ENCODE measurements at places on chromosomes 16 and 17.

DNA sequence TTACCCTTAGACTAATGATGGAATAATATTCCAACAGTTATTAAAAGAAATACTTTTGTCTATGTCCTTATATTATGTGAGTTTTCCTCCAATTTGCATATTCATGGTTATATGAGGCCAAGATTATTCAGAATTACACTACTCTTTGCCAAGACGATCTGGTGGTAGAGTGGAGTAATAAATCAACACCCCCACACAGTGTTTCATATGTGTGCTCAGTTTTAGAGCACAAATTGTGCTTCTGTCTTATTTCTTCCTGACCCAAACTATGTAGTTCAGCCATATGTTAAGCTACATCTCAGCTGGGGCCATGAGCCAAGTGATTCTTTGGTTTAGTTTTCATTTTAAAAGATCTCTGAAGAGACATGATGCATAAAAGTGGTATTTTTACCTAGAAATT lies 26.9 kb upstream of the PPM1E start:
- no peak for DNase-seq

DNA sequence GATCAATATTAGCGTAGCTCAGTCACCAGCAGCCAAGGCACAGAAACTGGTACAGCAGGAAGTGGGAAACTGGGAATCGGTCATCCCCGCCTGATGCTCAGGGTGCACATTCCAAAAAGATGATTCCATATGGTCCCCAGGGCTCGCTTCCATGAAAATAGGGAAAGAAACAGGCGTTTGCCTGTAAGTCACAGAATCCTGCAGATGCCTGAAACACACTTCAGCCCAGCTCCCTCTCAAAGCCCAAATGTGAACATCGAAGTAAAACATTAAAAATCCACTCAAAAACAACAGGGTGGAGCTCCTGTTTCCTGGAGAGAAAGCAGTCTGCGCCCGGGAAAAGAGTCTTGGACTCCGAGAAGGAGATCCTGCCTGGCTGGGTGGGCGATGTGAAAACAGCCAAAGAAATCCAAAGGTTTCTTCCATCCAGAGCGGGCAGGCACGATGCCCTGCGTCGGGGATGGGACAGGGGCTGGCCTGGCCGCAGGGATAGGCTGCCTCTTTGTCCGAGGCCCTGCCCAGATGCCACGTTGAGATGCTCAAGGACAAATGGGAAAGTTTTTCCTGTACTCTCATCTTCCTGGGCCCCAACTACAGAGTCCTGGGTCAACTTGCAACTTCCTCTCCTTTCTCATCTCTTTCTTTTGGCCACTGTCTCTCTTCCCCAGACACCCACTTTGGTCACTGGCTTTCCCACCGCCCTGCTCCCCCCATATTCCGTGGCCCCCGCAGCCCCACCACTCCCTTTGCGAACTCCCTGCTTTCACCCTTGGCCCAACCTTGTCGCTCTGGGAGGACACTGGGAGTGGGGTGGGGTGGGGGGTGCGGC lies 743 bp downstream of the WIPI1 start:
- no peak for DNase-seq

DNA sequence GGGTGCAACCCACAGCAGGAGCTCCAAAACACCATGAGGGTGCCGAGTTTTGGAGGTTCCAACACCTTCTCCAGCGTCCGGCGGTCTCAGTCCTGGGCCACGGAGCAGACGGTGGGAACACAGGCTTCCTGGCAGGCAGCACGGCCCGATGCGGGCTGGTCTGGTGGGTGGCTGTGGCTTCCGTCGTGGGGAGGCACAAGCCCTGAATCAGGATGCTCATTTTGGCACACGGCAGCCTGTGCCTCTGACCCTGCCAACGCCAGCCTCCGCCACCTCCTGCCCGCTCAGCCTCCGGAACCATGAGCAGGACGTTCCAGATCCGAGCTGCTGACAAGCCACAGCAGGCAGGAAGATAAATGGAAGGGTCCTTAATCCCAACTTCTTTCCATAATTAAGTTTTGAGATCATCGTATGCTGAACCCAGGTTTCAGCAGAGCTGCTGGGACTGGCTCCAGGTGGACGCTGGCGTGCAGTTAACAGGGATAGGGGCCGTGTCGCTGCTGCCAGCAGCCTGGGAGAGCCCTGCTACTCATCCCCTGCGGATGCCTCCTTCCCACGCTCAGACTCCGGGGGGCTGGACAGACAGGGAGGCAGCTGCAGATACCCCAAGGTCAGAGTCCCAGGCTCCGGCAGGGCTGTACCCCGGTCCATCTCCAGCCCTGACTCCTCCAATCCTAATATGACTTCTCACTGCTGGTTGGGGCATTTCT lies 136.6 kb downstream of the ENGASE start:
- DNase-seq = no peak

DNA sequence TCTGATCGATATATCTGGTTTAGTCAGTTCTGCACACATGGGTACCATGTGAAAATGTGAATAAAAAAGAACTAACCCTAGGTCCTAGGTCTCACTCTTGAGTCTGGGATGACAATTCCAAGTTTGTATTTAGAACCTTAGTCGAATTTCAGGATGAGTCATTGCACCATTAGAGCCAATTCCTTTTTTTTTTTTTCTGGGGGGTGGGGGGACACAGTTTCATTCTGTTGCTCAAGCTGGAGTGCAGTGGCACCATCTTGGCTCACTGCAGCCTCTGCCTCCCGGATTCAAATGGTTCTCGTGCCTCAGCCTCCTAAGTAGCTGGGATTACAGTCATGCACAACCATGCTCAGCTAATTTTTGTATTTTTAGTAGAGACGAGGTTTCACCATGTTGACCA lies 41.6 kb downstream of the SPAG9 start:
- DNase-seq = no peak

DNA sequence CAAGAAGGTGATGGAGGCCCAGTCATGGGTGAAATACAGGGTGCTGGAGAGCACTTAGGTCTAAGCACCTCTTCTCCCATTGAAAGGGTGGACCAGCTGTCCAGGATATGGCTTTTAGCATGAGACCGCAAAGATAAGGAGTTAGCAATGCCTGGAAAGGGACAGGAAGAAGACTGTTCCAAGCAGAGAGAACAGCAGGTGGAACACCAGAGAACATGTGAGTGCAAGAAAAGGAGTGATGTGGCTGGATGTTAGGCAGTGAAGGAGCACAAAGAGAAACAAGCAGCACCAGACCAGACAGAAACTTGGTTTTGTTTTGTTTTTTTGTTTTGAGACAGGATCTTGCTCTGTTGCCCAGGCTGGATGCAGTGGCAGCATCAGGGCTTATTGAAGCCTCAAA lies 45.4 kb upstream of the CCL1 start:
- no peak for DNase-seq

DNA sequence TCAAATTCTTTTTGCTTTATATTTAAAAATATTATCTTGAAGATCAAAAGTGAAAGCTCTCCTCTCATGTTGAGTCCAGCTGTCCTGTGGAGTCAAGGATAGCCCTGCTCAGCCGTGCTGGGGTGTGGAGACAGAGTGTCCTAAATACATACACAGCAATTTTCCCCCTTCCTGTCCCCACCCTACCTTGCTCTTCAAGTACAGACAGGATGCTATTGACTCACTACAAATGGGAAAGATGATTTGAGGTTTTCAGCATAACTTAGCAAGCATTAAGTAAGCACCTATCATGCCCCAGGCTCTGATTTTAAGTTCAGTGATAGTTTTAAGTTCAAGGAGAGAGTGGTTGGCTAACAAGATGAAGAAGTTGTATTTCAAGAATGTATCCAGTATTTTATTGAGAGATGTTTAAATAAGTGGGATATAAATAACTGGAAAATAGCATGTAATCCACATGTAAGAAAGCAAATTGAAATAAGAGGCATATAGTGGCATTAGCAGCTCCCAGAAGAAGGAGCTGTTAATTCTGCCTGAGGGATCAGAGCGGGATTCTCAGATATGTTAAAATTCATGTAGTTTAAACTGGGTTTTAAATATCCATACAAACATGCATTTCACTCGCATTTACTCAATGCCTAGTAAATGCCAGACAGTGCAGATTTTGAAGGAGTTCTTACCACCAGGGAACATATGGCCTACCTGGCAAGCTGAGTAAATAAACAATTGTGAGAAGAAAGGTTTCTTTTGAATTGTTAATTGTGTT lies 183.5 kb upstream of the ANKFN1 start:
- DNase-seq = no peak

- DNase-seq = no peak
These were observed at the start of gene NHERF2 for GRCh38 chr16:2026461-2027023. TSS of gene NHERF2 (plus strand) at chr16:2026902. CDS start at chr16:2027006, 104 bp downstream.

GRCh38 chr17:77665833-77666232 lies 292.7 kb upstream of the TNRC6C start:
- no peak for DNase-seq

- no peak for DNase-seq
These were observed 7.7 kb upstream of the ENGASE start for GRCh38 chr17:79066963-79067362.

DNA sequence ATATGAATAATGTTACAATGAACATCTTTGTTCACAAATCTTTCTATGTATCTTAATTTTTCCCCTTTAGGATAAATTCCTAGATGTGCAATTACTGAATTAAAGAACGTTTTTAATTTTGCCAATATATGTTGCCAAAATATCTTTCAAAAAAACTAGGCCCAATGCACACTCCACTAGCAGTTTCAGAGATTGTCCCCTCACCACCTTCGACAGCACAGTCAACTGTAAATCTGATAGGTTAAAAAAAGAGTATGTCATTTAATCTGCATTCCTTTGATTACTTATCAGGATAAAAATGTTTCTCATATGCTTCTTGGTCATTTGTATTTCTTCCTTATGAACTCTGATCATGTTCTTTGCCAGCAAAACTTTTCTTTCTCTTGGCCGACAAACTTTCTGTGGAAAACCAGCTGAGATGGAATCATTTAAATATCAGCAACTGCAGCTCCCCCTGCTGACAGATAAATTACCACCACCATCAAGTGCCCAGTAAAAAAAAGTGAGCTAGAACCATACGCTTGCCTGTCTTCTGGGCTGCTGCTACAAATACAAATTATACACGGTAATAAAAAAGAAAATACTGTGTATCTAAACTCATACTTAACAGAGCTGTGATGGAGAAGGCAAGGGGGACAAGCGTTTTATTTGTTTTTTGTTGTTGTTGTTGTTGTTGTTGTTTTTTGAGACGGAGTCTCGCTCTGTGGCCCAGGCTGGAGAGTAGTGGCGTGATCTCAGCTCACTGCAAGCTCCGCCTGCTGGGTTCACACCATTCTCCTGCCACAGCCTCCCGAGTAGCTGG lies 19.6 kb upstream of the KANSL1 start:
- no peak for DNase-seq

DNA sequence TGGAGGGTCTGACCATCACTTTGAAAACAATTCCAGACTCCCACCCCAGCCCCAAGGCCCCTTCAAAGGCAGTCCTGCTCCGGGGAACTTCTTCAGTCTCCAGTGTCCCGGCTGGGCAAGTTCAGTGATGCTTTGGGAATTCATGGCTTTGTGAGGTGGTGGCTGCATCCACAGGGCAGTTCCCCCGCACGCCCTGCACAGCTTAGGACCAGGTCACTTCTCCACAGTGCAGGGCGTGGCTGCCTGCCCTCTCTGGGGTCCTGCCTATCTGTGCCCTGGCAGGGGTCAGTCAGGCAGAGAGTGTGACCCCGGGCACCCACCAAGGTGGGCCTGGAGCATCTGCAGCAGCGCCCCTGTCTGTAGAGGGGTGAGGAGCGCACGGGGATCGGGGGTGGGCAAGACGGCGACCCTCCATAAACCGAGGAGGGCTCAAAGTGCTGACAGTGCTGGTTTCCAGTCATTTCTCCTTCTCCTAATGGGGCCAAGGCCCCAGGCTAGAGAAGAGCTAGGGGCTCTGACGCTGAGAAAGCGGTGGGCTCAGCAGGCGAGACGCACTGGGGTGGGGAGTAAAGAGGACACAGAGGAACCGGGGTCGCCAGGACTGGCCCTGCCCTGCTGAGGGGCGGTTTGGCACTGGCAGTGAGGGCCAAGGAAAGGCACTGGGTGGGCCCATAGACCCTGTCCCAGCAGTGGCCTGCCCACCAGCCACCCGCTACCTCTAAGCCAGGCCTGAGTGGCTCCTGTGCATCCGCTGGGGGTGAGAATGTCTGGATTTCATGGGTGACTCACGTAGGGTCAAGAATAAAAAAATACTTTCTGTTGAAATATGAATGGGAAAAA lies 4.2 kb upstream of the ARHGAP27 start:
- no peak for DNase-seq

- no peak for DNase-seq
These were observed 1.3 kb upstream of the ALKBH5 start for GRCh38 chr17:18182110-18182977.

DNA sequence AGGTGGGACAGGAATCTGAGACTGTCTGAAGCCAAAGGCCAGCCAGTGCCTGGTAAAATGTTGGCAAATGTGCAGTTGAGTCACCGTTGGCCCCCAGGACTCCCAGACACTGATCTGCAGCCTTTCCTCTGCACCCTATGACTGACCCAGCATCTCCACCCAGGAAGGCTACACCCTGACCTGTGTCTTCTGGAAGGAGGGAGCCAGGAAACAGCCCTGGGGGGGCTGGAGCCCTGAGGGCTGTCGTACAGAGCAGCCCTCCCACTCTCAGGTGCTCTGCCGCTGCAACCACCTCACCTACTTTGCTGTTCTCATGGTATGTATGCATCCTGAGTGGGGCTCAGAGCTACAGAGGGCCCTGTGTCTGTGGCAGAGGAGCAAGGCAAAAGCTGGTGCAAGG lies 24.0 kb downstream of the ADGRG5 start:
- no peak for DNase-seq

GRCh38 chr17:57034807-57035754 lies 50.0 kb upstream of the AKAP1 start:
- no peak for DNase-seq

DNA sequence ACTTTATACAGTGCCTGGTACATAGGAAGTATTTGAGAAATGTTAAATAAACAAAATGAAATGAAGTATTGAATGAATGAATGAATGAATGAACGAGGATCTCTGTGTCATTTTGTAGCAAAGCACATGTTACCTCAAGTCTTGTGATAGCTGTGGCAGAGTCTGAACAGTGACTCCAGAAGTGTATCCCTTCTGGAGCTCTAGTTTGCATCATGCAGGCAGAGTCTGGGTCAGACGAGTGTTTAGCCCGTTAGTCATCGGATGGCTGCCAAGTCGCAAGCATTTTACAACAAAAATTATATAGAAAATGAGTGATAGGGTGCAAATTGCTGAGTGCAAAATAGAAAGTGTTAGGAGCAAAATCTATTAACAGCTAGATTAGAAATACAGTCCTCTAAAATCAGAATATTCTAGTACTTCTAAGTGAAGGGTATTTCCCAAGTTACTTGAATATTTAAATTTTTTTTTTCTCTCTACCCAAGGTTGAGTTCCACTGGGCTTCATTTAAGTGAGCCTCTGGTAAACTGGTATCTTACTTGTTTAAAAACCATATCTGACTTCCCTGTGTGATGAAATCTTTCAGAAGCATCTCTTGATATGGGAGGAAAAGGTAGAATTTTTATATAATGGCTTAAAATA lies 113.3 kb downstream of the FTO start:
- DNase-seq = no peak

- no peak for DNase-seq
These were observed 52.7 kb upstream of the NETO2 start for GRCh38 chr16:47196457-47196856.

DNA sequence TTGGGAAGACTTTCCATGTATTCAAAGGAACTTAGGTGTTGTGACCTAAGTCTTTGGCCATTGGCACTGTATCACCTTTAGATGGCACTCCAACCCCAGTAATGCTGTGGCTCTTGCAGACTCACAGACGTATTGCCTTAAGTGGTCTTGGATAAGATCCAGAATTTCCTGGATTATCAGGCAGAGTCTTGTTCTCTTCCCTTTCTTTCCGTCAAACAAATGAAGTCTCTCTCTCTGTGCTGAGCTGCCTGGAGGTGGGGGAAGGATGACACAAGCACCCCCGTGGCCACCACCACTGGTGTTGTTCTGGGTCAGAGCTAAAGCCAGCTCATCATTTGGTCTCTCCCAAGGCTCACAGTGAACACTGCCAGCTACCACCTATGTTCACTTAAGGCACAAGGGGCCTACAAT lies 789.9 kb upstream of the KIF2B start:
- DNase-seq = no peak

Data from NCI-H1436 treated with DMSO at 0.1 percent for 48 hours (cell line).